Spinal cord (tissue), 10 donors: ENCODE measurements at places on chromosomes 16 and 17. TPM values are rescaled to one million over a fixed set of nuclear protein-coding genes. Genes with fewer than 3 reads are reported as not detected.

EPOP gene
- total RNA-seq, result 0.50 TPM

CENPX gene
- total RNA-seq, result 56.3 TPM

ZNF652 gene
- total RNA-seq, result 42.7 TPM

DHRS7C gene
- not detected for total RNA-seq

TBC1D3 gene
- total RNA-seq, result not detected

GAST gene
- total RNA-seq, result not detected

MAP1LC3B gene
- total RNA-seq, result 91.6 TPM

TNFRSF13B gene
- not detected for total RNA-seq

FOXC2 gene
- total RNA-seq, result 9.6 TPM

HSD17B2 gene
- total RNA-seq, result 1.3 TPM

ST6GALNAC2 gene
- 26.0 TPM for total RNA-seq

TEX14 gene
- total RNA-seq, result 0.30 TPM

ZMYND15 gene
- 0.89 TPM for total RNA-seq

P3H4 gene
- total RNA-seq, result 18.8 TPM

PRM2 gene
- not detected for total RNA-seq

ATPAF2 gene
- 25.8 TPM for total RNA-seq
